ENCODE measurements at places on chromosomes 7 and 10. TPM values are rescaled to one million over a fixed set of nuclear protein-coding genes. Genes with fewer than 3 reads are reported as not detected.

Gene ZCWPW1
- 6.5 TPM for total RNA-seq

Gene TMEM225B
- 0.31 TPM for total RNA-seq

Gene PDZD7
- total RNA-seq = 1.8 TPM

Gene GDF2
- not detected for total RNA-seq

DNA sequence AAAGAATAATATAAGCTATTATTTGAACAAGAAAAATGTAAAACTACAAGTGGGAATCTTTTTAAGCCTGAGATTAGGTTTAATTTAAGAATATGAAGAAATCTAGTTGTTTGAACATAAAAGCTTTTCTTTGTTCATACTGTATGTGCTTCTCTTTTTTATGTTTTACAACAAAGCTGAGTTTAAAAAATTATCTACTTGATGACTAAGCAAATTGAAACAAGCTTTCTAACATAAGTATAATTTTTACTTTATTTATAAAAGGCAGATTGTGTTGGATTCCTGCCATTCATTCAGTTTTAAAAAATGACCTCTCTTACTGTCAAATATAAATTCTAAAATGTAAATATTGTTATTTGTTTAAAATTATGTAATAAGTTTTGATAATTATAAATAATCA lies 958.2 kb downstream of the DNAJB9 start:
- no peak for DNase-seq

DNA sequence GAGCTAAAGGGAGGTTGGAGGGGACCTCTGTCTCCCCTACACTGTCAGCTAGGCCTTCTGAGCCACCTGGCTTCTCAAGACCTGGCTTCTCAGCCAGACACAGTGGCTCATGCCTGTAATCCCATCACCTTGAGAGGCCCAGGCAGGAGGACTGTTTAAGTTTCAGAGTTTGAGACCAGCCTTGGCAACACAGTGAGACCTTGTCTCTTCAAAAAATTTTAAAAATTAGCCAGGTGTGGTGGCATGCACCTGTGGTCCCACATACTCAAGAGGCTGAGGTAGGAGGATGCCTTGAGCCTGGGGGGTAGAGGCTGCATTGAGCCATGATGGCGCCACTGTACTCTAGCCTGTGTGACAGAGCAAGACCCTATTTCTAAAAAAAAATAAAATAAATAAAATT lies 33.1 kb downstream of the PIP4K2A start:
- DNase-seq = no peak

DNA sequence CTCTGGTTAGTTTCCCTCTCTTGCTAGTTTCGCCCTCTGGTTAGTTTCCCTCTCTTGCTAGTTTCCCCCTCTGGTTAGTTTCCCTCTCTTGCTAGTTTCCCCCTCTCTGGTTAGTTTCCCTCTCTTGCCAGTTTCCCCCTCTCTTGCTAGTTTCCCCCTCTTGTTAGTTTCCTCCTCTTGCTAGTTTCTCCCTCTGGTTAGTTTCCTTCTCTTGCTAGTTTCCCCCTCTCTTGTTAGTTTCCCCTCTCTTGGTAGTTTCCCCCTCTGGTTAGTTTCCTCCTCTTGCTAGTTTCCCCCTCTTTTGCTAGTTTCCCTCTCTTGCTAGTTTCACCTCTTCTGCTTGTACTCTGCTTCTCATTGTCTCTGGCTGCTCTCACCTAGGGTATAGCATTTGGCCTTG lies 613.8 kb downstream of the LRMDA start:
- no peak for DNase-seq

GRCh38 chr7:47371317-47371716 lies 210.6 kb downstream of the TNS3 start:
- DNase-seq = no peak

GRCh38 chr7:101575168-101575567 lies 53.9 kb downstream of the MYL10 start:
- no peak for DNase-seq

DNA sequence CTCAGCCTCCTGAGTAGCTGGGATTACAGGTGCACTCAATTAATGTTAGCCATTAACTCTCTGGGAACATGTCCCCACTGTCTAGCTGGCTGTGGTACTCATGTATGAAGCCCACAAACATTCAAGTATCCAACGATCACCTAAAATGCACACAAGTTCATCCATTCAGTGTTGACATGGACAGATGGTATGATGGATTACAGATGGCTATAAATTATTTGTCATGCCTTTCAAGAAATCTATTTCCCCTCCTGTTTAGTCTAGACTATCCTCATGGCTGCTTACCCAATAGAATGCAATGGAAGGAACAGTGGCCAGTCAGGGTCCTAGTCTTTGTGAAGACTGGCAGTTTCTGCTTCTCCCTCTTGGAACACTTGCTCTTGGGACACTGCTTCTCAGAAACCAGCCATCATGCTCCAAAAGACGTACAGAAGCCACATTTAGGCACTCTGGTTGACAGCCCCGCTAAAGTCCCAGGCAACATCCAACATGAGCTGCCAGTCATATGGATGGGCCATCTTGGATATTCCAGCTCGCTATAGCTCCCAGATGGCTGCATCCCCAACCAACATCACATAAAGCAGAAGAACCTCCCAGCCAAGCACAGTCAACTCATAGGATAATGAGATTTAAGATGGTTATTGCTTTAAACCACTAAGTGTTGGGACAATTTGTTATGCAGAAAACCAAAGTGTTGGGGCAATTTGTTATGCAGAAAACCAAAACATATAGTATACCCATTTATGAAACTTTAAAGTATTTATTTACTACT lies 33.1 kb downstream of the MYL10 start:
- no peak for DNase-seq

GRCh38 chr10:119274519-119275045 lies 67.2 kb downstream of the GRK5 start:
- no peak for DNase-seq

DNA sequence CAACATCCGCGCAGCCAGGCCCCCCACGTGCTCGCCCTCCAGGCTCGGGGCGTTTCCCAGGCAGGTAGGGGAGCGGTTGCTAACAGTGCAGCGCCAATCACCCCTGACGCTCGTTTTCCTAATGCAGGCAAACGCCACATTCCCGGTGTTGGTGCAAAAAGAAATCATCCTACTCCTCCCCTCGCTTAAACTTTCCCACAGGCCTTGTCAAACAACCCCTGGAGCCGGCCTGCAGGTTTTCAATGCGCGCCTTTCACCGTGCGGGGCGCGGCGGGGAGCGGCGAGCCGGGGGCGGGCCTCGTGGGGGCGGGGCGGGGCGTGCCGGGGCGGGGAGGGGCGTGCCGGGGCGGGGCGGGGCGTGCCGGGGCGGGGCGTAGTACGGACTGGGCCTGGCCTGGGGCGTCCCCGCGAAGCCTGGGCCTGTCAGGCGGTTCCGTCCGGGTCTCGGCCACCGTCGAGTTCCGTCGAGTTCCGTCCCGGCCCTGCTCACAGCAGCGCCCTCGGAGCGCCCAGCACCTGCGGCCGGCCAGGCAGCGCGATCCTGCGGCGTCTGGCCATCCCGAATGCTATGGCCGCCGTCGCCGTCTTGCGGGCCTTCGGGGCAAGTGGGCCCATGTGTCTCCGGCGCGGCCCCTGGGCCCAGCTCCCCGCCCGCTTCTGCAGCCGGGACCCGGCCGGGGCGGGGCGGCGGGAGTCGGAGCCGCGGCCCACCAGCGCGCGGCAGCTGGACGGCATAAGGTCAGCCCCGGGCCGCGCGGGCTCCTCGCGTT lies at the start of gene ECHDC3:
ECHDC3 (plus strand) TSS at position 374 of the 770 bp plus-strand sequence; CDS start at position 569, 195 bp downstream.
- no peak for DNase-seq

GRCh38 chr7:81333536-81333935 lies 414.7 kb upstream of the SEMA3C start:
- no peak for DNase-seq

DNA sequence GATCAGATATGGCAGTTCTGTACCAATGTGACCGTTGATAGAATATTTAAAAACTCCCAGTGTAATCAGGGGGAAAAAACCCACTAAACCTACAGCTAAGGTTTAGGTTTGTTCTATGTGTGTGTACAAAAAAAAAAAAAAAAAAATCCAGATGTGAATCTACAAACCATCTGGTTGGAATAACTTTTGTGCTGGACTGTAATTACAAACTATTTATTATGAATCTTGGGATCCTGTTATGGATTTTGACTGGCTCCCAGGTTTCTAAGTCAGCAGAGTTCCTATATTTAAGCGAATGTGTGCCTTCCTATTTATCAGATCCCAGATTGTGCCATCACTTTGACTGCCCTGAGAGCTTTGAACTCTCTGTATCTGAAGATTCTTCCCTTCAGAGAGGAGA lies 29.1 kb downstream of the BMPER start:
- no peak for DNase-seq
